ENCODE measurements at places on chromosomes 1 and 21.

DNA sequence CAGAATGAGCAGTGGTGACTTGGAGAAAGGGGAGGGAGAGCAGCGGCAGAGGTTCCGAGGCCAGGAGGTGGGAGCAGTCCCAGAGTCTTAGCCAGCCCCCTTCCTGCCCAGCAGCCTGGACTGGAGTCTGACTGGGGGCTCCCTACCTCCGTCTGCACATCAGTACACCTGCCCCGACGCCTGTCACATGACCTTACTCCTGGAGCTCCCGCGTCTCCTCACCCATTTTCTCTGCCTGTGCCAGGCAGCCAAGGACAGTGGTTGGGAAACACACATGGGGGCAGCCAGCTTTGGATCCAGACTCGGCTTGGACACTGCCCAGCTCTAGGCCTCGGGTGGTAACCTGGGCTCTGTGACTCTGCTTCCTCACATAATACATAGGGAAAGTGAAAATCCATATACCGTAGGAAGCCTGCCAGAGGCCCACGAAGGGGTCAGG, 16.9 kb downstream of the ACTRT2 start:
- no peak for DNase-seq

GRCh38 chr1:156150333-156151011, 2.9 kb upstream of the SEMA4A start:
- DNase-seq, result no peak

GRCh38 chr1:12438349-12438924, 179.6 kb downstream of the DHRS3 start:
- DNase-seq, result no peak

GRCh38 chr1:160128636-160129035, 13.1 kb downstream of the ATP1A2 start:
- no peak for DNase-seq

DNA sequence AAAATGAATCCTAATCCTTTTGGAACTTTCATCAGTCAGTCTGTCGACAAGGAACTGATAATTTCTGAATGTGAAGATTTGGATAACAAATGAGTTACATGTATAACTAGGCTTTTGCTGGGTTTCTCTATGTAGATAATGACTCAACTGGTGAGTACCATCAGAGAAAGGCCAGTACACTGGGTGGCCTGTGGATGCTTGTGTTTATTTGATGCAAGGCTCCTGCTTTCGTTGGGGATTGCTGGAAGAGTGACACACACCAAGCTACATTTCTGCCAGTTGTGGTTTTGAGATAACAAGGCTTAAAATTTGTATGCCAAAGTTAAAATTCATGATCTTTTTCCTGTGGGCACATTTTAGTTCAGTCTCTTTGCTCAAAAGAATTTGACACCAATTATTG, 115.7 kb upstream of the UBE2U start:
- no peak for DNase-seq

DNA sequence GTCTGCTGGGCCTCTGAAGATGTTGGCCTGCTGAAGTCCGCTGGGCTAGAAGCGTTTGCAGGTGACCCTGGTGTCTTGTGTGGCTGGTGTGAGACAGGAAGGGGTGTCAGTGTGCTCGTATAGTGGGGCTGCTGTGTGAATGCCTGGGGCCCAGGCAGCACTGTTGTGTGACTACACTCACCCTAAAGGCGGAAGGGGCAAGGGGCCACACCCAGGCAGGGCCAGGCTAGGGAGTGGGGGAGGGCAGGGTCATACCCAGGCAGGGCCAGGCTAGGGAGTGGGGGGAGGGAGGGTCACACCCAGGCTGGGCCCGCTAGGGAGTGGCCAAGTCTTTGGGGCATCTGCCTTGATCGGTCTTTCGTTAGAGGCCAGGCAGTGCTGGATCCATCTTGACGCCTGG, 25.0 kb downstream of the PDXK start:
- no peak for DNase-seq

DNA sequence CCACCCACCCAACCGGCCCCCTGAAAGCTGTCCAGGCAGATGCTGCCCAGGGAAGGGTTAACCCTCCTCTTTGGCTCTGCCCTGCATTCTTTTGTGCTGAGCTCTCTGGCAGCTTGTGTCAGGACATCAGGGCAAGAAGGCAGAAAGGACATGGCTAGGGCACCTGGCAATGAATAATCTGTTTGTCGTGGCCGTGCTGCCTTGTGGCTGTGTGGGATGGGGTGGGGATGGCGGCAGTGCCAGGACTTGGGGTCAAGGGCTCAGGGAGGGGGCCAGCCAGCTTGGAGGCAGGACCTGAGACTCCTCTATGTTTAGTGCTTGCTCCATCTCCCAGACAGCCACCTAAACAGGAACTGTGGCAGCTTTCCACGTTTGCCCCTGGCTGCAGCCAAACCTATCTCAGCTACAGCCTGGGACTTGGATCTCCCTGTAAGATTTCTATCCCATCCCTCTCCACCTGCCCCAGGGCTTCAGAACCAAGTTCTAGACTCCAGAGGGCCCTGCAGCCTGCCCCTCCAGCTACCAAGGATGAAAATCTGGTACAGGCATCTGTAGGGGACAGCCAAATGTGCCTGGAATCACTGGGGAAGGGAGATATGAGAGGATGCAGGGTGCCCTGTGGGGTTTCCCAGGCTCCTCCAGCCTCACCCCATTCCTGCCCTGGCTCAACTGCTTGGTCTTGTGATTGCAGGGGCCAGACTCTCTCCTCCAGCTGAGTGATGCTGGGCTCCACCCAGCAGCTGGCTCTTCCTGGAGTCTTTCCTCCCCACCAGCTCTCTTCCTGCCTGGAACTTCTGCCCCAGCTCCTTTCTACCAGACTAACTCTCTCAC, 9.6 kb upstream of the GPR37L1 start:
- no peak for DNase-seq

DNA sequence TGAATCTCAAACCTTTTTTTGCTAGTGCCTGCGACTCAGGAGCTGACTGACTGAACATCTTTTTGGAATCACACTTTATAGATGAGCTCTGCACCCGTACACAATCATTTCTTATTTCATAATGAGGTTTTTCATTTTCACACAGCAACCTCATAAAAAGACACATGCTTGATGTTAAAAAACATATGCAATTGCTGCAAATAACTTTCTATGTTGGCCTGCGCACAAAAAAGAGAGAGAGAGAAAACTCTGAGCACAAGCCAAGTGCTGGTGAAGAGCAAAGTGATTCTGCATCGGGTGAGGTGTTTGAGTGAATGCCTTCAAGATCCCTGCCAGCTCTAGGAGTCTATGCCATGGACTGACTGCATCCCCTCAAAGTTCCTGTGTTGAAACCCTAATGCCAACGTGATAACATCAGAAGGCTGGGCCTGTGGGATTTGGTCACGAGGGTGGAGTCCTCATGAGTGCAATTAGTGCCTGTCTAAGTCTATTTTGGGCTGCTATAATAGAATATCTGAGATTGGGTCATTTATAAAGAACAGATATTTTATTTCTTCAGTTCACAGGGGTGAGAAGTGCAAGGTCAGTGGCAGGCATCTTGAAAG, 36.6 kb downstream of the C1orf87 start:
- no peak for DNase-seq

DNA sequence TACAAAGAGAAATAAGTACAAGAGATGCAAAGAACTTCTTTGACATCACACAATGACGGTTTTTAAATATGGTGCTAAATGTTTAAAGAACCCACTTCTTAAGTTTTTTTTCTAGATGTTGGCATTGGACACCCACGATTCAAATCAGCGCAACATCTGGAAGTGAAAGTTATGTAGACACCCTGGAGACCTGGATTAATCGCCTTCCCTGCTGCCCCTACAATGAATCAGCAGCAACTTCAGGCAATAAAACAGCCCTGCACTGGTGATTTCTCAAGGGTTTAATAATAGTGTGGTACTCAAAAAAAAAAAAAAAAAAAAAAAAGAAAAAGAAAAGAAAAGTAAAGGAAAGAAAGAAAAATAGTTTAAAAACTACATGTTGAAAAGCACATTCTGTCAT, 248.3 kb downstream of the NUF2 start:
- no peak for DNase-seq

DNA sequence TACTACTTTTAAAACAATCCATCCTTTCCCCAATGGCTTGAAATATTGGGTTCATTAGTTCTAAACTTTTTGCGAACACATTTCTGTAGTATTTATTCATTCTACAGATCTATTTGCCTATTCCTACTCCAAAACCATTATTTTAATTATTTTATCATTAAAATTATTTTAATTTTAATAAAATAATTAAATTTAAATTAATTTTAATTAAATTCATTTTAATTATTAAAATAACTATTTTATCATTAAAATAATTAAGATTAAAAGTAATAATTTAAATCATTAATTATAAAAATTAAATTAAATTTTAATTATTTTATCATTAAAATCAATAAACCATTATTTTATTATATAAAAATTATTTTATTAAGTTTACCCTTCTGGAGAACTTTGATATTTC, 15.6 kb downstream of the EDEM3 start:
- DNase-seq, result no peak
